Iris pigment epithelial cell (primary cell): ENCODE measurements at places on chromosomes 1 and 21.
A peak's percentile ranks its signal among the peaks of the same experiment; 100 is the strongest.

DNA sequence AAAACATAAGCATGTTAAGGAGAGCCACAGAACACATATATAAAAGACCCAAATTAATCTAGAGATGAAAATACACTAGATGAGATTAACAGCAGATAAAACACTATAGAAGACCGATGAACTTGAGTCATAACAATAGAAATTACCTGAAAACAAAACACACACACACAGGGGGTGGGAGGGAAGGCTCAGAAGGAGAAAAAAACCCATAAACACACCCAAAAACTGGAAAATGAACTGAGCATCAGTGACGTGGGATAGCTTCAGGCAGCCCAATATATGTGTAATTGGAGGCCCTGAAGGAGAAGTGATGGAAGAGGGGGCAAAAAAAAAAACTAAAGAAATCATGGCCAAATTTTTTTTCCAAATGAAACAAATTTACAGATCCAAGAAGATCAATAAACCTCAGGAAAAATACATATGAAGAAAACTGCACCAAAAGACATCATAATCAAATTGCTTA lies 11.4 kb downstream of the ALDH9A1 start:
- DNase-seq, result no peak

GRCh38 chr1:32334274-32334861 lies 1.7 kb downstream of the MARCKSL1 start:
- no peak for DNase-seq

GRCh38 chr1:110570307-110570706 lies 35.9 kb downstream of the KCNA2 start:
- no peak for DNase-seq

- no peak for DNase-seq
Observed at GRCh38 chr1:119141660-119142059, 1.2 kb upstream of the WARS2 start.

- DNase-seq, result no peak
Observed at GRCh38 chr21:34094949-34095348, 21.6 kb downstream of the MRPS6 start.

- peak; percentile 34 for DNase-seq
Observed at GRCh38 chr1:56617141-56617540, 28.0 kb upstream of the PRKAA2 start.

DNA sequence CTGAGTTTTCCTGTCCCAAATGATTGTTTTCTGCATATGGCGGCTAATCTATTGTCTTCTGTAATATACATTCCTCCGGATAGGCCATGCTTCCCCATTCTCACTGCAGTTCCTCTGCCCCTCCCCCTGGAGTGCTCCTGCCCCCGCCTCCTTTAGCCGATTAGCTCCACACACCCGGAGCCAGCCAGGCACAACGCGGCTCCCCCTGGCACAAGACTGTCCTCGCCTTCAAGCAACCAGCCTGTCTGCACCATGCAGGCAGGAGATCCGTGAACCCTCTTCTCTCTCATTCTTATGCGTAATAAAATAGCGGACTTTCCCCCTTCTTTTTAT lies 18.0 kb downstream of the SERTAD4 start:
- DNase-seq, result no peak
